ENCODE measurements at places on chromosomes 7 and 10.

DNA sequence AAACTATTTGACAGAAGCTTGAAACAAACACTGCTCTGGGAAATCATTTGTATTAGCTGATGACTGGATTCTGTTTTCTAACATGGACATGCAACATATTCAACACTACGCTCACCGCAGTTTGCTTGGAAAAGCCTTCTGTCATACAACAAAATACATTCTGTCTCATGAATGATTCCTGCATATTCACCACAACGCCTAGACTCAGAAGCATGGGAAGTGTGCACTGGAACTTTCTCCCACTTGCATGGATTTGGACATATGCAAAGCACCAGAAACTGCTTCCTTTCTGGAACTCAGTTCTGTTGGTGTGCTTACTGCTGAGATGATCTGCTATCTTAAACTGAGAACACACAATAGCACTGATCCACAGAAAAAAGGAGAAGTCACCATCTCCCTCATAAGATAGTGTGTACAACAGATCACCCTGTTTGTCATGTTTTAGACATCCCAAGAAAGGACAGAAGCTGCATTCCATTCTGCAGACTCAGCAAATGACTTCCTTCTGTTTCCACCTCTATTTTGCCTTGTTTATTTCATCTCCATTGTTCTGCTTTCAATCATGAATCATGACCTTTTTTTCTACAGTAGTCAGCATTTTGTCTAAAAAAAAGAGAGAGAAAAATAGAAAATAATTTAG, 115.8 kb downstream of the HTR7 start:
- DNase-seq: peak; percentile 42

GRCh38 chr7:3980300-3980643, 679.2 kb downstream of the SDK1 start:
- no peak for DNase-seq

- DNase-seq: no peak
Observed at GRCh38 chr10:86149257-86149656, 217.3 kb downstream of the GRID1 start.

DNA sequence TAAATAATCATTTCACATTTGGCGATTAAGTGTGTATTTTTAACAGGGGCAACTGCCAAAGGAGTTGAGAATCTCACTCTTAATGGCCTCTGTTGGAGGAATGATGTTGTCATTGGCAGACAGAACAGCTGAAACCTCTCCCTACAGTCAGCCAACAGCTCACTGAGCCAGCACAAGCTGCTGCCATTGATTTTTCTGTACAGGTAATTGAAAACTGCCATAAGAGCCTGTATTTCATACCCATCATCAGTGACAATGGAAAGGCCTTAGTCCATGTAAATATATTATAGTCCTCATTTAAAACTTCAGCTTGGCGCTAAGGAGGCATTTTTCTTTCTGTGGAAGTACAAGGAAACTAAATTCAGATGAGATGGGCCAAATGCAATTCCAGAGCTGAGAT, 28.1 kb upstream of the PTN start:
- DNase-seq: no peak

DNA sequence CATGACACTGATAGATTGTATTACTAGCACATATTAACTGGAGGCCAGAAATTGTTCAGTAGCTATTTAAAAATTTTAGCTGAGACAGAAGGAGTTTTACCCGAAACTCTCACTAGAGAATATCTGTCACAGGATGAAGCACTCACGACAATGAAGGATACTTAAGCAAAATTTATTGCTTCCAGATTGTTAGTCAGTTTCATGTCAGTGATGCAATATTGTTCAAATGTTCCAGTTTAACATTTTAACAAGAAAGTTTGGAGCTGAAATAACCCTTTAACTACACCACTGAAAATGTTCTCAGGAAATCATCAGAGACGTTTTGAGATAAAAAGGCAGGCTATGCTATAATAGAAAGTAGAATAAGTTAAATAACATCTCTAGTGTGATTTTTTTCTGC, 15.0 kb upstream of the CADPS2 start:
- DNase-seq: no peak

- no peak for DNase-seq
Observed at GRCh38 chr7:96789914-96790313, 80.3 kb upstream of the SEM1 start.

GRCh38 chr10:107657851-107658250, 493.3 kb upstream of the SORCS1 start:
- no peak for DNase-seq

- no peak for DNase-seq
Observed at GRCh38 chr10:209357-209756, 74.1 kb downstream of the ZMYND11 start.

DNA sequence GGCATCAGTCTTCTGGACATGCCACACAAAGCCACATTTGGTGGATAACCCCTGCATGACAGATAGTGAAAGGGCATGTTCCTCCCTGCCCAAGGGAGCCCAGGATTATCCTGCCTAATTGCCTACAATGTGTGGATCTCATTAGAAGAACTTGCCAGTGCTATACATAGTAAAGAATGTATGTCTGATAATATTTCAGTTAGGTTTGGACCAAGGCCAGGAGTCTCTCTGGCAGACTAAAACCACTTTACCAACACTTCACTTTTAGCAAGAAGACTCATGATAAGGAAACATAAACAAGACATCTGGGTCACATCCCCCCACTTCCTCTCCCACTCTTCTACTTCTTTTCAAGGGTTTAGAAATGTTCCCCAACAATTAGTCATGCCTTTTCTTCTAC, 196.7 kb downstream of the MTERF1 start:
- DNase-seq: no peak

DNA sequence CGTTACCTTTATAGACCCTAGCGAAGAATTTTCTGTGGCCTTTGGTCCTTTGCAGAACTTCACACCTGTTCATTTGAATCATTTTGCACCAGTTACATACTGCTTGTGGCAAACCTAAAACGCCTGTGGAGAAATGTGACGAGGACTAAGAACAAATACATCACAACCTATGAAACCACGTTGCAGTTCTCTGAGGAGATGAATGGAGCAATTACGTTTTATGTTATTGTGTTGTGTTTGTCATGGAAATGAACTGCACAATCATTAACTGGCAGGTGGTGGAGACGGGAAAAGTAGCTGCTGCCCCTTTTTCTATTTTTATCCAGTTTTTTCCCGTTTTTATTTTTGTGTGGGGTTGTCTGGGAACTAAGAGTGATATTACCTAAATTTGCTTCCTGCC, 505.5 kb downstream of the SDK1 start:
- DNase-seq: no peak

- peak; percentile 50 for DNase-seq
Observed at GRCh38 chr7:158407581-158408317, 179.9 kb downstream of the PTPRN2 start.

GRCh38 chr10:122087436-122087835, 98.5 kb downstream of the TACC2 start:
- no peak for DNase-seq

GRCh38 chr7:24336461-24336860, 52.5 kb downstream of the NPY start:
- no peak for DNase-seq

GRCh38 chr10:97065686-97066660, 119.8 kb downstream of the SLIT1 start:
- no peak for DNase-seq

GRCh38 chr10:34802692-34803091, 12.4 kb downstream of the PARD3 start:
- no peak for DNase-seq
